Retina (tissue), 1 donor: ENCODE measurements at places on chromosomes 4 and X.

- DNase-seq: peak; percentile 70
Measured at GRCh38 chrX:117538178-117539089, 578.2 kb downstream of the KLHL13 start.

DNA sequence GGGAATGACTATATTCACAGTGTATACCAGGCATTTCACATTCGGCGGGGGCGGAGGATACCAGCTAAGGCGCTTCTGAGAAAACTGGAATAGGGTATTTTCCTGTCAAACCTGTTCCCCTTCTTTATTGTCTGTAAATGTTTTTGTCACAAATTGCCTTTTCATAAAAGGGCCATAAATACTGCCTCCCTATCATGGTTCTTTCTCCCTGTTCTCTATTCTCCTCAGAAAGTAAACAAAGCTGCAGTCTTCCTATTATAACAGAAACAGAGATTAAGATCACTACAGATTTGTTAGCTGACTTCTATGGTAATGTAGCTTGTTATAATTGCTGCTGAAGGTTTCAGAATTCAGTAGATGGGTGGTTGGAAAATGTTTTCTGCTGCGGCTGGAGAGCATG, 32.2 kb downstream of the MID2 start:
- DNase-seq: no peak

GRCh38 chrX:40304115-40304514, 206.4 kb upstream of the BCOR start:
- DNase-seq: no peak

DNA sequence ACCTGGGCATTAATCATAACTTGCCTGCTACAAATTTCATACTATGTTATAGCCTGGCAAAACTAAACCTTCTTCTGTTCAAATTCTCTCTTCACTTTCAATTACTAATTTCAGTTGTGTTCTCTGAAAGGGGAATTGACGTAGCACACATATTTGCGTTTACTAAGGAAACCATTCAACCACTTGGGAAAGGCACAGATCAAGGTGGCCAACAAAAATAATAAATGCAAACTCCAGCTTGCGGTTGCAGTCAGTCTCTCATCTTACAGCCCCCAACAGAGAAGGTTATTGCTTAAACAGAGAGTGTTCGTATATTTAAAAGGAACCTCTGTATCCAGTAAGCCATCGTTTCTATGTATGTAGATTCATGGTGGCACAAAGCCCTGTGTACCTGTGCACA, 4.0 kb downstream of the SRPX start:
- DNase-seq: no peak

DNA sequence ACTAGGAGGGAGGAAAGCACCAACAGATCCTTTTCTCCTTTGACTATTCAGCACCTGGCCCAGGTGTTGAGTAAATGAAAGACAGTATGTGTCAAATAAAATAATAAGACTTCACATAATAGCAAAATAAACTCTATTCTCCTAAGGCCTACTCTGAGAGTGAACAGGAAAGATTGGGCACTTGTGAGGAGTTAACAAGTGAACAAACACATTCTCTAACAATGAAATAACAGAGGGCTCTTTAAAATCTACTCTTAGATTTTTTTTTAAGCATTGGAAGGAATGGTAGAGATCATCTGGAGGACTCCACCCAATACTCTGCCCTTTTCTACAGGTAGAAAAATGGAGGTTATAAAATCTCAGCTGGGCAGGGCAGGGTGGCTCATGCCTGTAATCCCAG, 39.1 kb upstream of the NOCT start:
- no peak for DNase-seq

DNA sequence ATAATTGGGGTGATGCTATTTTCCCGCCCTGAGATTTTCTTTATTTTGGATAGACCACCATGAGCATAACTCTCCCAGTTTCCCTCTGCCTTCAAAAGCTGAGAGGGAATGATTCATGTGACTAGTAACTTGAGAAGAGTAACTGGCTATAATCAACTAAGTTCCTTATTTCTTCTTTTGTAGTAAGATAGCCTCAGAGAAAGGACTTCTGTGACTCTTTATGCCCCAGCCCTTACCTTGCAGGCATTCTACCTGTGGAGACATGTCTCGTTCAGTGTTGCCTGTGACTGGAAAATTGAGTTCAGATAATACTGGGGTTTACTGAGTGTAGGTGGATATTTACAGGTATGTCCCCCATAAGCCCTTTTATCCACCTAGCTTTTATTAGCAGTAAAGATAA, 715.4 kb upstream of the HS3ST1 start:
- DNase-seq: no peak

DNA sequence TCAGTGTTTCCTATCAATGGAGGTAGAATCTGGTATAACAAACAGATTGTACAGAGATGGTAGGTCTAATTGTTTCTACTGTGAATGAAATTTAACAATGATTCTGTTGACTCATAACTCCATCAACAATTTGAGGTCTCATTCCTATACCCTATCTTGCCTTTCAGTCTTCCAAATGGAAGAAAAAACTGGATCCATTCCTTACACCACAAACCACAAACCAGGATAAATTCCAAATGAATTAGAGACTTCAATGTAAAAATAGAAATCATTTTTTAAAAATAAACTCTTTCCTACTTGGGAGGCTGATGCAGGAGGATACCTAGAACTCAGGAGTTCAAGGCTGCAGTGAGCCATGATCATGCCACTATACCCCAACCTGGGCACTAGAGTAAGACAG, 114.4 kb upstream of the WDR44 start:
- no peak for DNase-seq

GRCh38 chrX:154348646-154349358, 25.6 kb downstream of the FLNA start:
- DNase-seq: no peak
